ENCODE measurements at places on chromosomes 5 and 9.

GRCh38 chr5:45017568-45017967, 208.8 kb downstream of the MRPS30 start:
- no peak for DNase-seq

GRCh38 chr9:130642926-130643325, 21.5 kb upstream of the PRDM12 start:
- DNase-seq: no peak

GRCh38 chr9:127142931-127143464, 20.6 kb upstream of the ANGPTL2 start:
- DNase-seq: no peak

- no peak for DNase-seq
Observed at GRCh38 chr9:134236001-134236421, 71.6 kb upstream of the RNU6ATAC start.

DNA sequence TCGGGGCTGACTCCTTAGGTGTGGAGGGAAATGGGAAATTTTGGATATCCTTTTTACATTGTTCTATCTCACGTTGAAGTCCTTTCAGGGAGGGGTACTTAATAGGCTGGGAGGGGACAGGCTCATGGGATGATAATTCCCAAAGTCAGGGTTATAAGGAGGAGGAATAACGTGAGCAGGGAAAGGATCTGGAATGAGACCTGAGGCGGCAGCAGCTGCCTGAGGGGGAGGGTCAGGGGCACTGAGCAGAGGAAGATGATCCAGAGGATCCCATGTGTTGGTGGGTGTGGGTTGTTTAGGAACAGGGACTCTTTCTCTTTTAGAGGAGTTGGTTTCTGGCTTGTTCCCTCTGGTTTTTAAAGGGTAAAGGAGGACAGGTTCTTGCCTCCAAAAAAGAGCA, 18.7 kb downstream of the IFT74 start:
- DNase-seq: no peak

- DNase-seq: no peak
Observed at GRCh38 chr5:94180761-94181160, 437.6 kb downstream of the KIAA0825 start.

DNA sequence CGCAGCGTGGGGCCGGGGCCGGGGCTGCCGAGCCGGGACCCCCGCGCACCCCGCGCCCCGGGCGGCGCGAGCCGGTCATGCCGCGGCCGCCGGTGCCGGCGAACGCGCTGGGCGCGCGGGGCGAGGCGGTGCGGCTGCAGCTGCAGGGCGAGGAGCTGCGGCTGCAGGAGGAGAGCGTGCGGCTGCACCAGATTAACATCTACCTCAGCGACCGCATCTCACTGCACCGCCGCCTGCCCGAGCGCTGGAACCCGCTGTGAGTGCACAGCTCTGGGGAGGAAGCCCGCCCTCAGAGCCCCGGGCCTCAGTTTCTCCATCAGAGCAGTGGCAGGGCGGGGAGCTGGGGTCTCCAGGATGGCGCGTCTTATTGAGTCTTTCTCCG, 335 bp downstream of the GALNT12 start:
- no peak for DNase-seq

GRCh38 chr9:123302348-123303214, 34.2 kb upstream of the STRBP start:
- no peak for DNase-seq

DNA sequence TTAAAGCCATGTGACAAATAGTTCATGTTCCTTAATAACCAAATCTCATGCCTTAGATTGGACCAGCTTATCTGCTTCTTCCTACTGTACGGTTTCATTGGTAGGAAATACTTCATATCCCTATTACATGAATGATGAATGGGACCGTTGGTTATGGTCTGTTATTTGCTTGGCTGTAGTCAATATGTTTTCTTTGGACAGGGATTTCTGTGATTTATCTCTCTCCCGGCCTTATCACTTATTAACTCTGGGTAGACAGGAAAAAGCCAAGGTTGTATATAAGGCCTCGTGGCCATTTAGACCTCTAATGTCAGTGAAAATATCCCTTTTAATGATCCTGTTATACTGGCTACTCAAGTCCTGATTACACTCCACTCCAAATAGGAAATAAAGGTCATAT, 330.6 kb downstream of the EBF1 start:
- DNase-seq: no peak

- no peak for DNase-seq
Observed at GRCh38 chr5:172505845-172506244, 51.5 kb upstream of the SH3PXD2B start.

DNA sequence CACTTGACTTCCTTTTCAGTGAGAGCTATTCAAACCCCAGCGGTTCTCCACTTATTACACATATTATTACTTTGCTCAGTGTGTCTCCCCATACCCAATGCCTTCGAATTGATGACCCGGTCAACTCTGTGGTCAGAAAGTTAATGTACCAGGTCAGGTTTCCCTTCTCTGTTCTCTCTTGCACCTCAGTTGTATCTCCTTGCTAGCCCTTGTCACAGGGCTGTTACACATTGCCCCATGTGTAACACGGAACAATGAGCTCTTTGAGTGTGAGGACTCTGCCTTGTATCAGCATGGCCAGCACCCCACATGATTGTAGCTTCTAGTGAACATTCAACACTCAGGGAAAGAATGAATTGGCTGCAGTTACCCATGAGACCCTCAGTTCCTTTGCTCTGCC, 73.6 kb downstream of the DOCK2 start:
- DNase-seq: no peak

DNA sequence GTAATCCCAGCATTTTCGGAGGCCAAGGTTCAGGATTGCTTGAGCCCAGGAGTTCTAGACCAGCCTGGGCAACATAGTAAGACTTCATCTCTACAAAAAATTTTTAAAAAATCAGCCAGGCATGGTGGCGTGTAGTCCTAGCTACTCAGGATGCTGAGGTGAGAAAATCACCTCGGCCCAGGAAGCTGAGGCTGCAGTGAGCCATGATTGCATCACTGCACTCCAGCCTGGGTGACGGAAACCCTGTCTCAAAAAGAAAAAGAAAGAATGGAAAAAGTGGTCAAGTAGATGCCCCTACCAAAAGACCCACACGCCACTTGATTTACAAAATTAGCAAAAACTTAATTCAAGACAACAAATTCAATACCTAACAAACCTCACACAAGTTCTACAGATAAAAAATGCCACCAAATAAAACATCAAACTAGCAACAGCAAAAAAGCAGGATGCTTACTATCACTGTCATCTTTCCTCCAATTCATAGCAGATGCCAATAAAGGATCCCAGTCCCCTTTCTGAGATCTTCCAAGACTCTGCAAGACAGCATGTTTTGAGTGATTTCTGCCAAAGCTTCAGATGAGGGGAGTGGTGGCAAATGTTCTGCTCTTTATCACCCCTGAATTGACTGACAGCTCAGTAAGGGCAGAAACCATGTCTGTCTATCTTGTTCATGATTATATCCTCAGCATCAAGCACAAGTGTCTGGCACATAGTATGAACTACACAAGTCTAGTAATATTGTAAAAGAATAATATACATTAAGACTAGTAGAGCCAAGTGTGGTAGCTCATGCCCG, 34.2 kb upstream of the TESK1 start:
- DNase-seq: no peak

All from AG09309 (cell line).